Activated CD4-positive, CD25-positive, alpha-beta regulatory T cell treated with anti-CD3 and anti-CD28 coated beads, Interleukin-2, amount 50 U/mL, for 16 hours (primary cell): ENCODE measurements at places on chromosomes 4 and X.

DNA sequence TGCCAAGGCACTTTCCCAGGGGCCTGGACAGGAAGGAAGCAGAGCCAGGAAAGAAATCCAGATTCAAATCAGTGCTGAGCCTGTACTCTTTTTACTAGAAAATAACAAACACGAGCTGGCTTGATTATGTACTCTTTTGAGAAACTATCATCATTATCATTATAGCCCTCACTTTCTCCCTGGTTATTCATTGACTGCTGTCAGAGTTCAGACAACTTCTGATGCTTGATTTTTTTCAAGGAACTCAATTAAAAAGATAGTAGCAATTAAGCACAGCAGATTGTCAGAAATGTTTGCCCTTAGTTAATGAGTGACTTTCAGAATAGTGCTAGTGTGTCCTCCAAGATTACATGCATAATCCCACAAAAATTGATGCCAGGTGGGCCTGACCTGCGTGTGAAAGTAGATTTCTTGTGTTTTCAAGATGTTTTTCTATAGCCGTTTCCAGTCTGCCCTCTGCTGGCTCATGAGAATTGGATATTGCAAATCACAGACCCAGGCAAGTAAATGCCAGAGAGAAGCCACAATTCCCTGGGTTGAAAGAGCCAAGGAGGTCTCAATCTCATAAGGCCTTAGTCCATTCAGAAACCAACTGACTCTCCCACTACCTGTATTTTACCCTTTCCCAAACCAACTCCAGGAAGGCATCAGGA, 14.3 kb upstream of the PNPLA4 start:
- DNase-seq = no peak

DNA sequence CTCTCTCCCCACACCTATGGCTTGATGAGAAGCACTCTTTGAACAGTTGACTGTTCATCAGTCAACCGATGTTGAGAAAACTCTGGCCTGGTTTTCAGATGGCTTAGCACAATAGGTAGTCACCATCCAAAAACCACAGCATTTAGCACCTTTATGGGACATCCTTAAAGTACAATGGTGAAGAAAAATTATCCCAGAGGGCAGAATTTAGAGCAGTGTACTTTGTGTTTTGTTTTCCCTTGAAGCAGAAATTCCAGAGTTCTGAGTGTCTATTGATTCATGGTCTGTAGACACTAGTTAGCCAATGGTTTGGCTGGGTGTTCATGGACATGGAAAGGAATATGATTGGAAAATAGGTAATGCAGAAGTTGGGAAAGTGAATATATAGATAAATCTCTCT, 487.0 kb downstream of the PDHA2 start:
- DNase-seq = no peak

GRCh38 chr4:138188406-138189084, 53.6 kb downstream of the SLC7A11 start:
- DNase-seq = no peak

DNA sequence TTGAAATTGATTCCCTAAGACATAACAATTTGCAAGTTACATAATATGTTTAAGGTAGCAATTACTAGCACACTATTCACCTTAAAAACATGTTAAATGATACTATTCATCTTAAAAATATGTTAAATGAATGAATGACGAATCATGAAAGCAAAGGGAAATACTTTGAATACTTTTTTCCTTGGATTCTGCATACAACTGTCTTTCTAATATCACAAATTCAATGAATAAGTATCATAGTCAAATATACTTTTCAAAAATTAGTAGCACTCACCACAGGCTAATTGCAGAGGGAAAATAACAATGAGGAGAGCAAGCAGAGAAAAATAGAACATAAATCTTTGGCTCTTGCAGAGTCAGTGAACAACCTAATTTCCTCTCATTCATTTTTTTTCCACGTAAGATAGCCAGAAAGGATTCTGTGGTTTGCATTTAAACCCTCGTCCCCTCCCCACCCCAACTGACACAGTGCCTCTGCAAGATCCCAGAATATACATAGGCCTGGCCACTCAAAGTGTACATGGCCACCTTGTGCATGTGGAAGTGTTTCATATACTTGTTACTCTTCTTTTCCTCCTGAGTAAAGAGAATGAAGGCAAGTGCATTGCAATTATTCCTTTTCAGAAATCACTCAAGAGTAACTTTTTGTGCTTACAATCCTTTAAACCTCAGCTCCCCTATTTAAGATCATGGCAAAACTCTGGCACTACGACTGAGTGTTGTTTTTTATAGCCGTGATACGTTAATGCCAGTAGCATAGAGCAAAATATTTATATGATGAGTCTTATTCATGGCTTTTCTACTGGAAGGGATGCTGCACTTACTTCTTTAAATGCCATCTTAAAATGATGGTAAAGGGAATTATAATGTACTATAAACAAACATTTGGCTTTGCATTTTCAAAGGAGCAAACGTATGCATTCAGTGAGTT, 236.4 kb downstream of the PDGFC start:
- no peak for DNase-seq

- DNase-seq = no peak
Observed at GRCh38 chr4:26455571-26455970, 34.7 kb downstream of the CCKAR start.

- DNase-seq = no peak
Observed at GRCh38 chr4:156052116-156052515, 98.5 kb upstream of the CTSO start.
